ENCODE measurements at places on chromosomes 1 and 21.

DNA sequence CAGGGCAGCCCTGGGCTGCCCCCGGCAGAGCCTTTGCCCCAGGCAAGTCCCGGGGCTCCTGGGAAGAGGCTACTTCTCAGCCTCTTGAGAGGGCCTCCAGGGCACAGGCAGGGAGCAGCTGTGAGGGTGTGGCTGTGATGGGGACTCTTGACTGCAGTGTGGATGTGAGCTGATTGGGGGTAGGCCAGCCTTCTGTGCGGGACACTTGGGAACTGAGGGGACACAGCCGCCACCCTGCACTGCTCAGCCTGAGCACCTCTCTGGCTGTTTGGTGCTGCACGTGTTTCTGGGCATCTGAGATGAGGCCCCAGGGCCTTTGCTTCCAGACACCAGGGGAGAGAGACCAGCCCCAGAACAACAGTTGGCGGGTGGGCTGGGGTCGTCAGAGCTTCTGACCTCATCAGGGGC, 62.1 kb downstream of the SKI start:
- no peak for DNase-seq

GRCh38 chr21:33254766-33255165, 11.4 kb upstream of the IL10RB start:
- DNase-seq = no peak

DNA sequence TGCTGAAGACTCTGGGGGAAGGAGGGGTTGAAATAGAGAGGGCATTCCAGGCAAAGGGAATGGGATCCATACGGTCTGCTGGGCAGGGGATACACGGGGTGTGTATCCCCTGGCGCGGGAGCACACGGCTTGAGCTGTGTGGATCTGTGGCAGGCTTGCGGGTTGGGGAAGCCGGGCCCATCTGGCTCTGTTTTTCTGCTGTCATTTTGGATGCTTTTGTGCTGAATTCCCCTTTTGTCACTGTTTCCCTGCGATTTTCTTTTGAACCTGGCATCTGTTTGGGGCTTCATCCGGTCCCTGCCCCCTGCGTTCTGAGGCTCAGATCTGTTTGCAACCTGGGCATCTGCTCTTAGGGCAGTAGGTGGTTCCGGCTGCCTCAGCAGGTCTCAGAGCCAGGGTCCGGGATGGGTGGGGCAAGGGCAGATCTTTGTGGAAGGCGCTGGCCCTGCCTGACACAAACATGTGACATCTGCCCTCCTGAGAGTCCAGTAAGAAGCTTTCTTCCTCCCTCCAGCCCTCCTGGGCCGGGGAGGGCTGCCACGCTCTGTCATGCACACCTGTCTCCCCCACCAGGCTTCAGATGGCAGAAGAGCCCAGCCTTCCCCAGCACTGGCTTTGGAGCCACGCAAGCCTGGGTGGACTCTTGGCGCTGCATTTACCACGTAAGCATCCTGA, 84.0 kb downstream of the IGSF21 start:
- DNase-seq = no peak

DNA sequence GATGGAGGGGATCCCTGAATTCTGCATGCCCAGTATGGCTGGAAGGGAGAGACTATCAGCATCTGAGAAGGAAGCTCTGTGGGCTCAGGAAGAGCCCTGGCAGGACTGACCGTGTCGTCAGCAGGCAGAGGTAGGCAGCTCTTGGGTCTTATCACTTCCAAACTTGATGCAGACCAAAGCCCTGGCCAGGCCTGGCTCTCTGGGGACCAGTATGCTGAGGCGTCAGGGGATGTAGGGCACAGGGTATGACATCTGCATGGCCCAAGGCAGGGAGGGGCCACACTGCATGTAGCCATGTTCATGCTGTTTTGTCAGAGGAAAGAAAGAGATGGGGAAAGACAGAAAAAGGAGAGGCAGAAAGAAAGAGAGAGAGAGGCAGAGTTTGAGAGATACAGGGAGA, 6.3 kb downstream of the FGR start:
- DNase-seq = no peak

- no peak for DNase-seq
Observed at GRCh38 chr1:230399321-230400006, 26.7 kb downstream of the PGBD5 start.

- DNase-seq = no peak
Observed at GRCh38 chr1:100930494-100930893, 34.6 kb downstream of the SLC30A7 start.

- DNase-seq = no peak
Observed at GRCh38 chr1:94654031-94654430, 112.5 kb upstream of the F3 start.

DNA sequence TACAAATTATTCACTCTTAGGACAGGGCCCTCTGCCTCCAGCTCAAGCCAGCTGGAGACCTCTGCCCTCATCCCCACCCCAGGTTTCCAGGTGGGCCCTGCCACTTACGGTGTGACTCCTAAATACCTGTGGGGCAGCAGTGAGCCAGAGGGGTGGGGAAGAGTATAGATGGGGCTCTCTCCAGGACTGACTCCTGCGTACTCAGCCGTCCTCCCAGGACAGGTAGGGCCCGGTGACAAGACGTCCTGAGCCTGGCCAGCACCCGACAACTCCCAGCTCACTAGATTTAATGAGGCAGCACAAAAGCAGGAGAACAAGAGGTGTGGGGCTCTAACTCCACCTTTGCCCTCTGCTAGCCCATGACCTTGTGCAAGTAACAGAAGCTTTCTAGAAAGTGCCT, 16.8 kb downstream of the GNG12 start:
- DNase-seq = no peak
